ENCODE measurements at places on chromosomes 2 and 18.
A peak's percentile ranks its signal among the peaks of the same experiment; 100 is the strongest.

GRCh38 chr18:63152096-63152495, 167.5 kb downstream of the BCL2 start:
- DNase-seq: no peak

DNA sequence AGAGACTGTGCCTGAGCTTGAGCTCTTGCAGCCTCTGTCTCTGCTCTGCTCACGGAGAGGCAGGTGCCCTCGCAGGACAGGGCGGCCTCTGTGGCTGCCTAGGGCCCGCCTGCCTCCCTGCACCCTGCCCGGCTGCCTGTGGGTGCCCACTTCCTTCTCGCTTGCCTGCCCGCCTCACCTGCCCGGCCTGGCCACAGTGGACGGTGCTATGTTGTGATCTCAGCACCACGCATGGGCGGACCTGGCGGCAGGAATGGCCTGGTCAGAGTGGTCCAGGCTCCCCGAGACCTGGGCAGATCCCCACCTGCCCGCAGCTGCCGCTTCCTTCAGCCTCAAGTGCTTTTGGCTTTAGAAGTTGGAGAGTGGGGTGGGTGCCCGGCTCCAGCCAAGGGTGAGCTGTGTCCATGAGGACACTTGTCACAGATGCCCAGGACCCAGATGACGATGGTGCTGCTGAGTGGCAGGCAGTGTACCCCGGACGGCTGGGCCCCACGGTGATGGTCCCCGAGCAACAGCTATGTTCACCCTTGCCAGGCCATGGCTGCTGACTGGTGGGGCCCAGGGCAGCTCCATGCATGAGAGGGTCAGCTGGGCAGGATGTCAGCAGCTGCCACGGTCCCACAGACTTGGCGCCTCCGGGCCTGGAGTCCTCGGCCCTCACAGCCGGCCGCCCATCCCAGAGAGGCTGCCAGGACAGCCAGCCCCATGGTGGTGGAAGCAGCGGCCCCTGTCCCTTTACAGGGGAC, 25.3 kb downstream of the RTP5 start:
- no peak for DNase-seq

DNA sequence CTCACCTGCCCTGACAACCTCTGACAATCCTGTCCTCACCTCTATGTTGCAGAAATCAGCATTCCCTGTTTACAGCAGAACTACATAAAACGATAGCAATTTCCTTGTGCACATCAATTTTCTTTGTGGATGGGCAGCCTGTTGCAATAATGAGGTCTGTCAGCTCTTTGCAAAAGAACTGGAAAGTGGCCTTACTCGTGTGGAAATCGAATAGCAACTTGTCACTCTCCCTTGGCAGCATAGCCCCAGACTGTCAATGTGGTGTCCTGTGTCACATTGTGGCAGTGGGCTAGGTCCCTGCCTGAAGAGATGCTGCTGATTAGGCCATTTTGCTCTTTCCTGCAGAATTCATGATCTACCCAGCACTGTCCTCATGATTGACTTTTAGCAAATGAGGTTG, 531.9 kb downstream of the CCDC85A start:
- no peak for DNase-seq

DNA sequence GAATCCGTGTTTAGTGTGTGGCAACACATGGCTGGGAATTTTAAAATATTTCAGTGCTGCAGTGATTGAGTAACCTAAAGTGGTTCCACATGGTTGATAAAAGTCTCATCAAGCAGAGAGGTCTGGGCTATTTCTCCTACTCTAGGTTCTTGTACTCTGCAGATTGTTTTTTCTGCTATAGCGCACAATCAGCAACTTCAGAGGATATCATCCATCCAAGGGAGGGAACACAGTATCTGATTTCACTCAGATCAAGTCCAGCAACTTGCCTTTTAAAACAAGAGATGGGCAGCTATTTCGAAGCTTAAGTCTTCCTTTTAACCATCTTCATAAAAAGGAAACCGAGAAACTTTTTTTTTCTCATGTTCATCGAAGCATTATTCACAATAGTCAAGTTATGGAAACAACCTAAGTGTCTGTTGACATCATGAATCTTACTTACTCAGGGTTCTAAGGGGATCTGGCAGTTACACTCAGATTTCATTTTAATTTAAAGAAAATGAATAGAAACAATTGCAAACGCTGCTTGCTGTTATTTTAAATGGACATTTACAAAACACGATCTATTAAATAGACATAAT, 172.7 kb upstream of the TRIB2 start:
- DNase-seq: no peak

DNA sequence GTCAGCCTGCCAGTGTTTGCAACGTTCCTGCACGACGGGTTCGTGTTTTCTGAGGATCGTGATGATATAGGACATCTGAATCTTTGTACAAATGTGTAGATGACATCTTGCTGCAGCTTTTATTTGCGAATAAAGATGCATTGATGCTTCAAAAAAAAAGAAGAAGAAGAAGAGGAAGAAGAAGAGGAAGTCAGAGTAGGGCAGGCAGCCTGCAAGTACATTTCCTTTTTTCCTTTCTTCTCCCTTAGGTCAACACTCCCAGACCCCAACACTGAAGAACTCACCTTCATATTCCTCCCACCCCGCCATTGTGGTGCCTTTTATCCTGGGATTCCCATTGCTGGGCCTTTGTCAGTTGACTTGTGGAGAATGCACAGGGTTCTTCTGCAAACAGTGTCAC, 91.5 kb downstream of the FHOD3 start:
- no peak for DNase-seq

DNA sequence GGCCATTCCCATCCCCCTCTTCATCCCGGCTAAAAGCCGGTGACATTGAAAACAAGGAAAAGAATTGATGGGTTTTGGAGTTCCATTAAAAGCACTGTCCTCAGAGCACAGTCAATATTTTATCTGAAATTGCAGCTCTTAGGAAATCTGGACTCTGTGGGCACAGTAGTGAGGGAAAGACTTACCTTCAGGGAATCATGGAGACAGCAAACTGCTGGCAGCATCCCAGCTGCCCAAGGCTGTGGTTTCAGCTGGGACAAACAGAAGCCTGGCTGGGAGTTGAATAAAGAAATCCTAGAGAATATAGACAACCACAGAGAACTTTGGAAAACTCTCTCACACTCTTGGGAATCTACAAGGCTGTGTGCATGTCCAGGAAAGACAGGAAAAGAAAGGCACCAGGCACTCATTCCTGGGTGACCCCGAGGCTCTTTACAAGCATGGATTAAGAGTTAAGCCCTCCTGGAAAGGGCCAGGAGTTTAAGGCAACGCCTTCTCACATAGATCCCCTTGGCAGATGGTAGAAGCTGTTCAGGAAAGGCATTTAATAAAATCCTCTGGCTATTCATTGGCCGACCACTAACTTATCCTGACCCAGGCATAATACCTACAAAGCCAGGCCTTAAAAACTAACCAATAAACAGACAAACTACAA, 255.1 kb downstream of the MYT1L start:
- no peak for DNase-seq

- no peak for DNase-seq
These were observed 177.9 kb downstream of the NRP2 start for GRCh38 chr2:205860181-205860580.

- DNase-seq: no peak
These were observed 41.0 kb downstream of the CYBRD1 start for GRCh38 chr2:171563301-171563700.

DNA sequence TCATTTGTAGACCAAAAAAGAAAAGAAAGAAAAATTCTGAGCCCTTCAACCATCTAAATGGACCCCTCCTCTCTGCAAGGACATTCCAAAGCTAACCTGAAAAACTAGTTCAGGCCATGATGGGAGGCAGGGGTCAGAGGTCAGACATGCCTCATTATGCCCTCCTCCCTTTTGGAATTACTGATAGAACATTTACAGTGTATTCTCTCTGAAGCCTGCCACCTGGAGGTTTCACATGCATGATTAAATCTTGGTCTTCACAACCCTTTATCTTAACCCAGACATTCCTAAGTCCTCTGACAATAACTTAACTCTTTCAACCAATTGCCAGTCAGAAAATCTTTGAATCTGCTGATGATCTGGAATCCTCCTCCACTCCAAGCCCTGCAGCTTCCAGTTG, 86.0 kb downstream of the SPP2 start:
- DNase-seq: no peak

DNA sequence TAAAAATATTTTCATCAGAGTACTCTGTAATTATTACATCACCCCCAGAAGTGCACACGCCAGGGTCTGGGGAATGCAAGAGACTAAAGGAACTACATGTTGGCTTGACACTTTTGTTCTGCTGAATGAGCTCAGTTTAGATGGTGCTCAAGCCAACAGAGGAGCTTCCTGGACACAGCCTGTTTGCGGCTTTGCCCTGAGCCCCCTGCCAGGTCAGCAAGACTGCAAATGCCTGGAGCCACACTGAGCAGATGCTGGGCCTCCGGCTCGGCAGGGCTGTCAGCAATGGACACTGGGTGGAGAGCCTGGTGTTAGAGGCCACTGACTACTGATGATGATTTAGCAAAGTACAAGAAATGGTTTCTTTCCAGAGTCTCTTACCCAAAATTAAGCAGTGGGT, 31.9 kb downstream of the PTPN18 start:
- no peak for DNase-seq

GRCh38 chr18:50473881-50474280, 86.0 kb upstream of the MAPK4 start:
- no peak for DNase-seq

GRCh38 chr2:119013671-119014070, 71.7 kb downstream of the MARCO start:
- no peak for DNase-seq

- DNase-seq: peak; percentile 93
These were observed at the start of gene DPY30 for GRCh38 chr2:32039447-32040219. Gene DPY30, minus strand, starts transcription at chr2:32039805. Its CDS starts 349 bp downstream, at chr2:32039456.

DNA sequence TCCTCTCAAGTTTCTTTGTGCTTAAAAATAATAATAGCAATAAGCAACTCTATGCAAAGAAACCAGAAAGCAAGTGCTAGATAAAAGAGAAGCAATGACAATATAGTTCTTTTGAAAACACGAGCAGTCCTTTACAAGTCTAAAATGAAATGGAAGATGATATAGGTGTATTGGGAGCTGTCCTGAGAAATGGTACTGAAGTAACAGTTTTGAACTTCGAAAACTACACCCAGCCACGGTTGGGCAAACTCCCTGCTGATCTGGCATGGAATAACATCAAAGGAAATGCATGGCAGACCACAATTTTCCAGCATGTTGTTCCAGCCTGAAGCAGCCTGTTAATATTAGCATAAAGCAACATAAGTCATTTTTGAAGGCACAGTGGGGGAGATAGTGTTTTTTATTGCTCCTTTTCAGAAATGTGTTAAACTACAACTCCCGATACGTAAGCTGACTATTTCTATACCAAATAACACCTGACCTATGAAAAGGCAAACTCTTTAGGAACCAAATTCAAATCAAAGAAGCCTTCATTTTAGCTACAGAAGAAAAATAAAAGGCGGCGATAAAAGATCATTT, 596.1 kb upstream of the KLHL29 start:
- no peak for DNase-seq

GRCh38 chr2:195632856-195633572, 24.0 kb upstream of the SLC39A10 start:
- no peak for DNase-seq

DNA sequence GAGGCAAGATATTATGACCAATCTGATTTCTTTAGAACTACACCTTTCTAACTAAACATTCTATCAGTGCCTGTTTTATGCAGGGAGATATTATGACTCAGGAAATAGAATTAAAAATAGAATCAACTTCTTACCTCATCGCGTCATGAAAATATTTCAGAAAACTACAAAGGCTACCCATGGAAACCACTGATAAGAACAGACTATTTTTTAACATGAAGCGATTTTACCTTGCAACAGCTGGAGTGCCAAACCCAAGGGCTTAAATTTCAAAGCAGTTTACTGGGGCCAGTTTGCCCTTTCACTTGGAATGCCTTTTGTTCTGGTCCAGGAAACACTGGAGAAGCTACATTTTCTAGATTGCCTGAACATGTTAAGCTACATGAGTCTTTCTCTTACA, 304.8 kb upstream of the CCDC68 start:
- DNase-seq: no peak

GRCh38 chr2:3113122-3113521, 264.5 kb downstream of the EIPR1 start:
- no peak for DNase-seq

DNA sequence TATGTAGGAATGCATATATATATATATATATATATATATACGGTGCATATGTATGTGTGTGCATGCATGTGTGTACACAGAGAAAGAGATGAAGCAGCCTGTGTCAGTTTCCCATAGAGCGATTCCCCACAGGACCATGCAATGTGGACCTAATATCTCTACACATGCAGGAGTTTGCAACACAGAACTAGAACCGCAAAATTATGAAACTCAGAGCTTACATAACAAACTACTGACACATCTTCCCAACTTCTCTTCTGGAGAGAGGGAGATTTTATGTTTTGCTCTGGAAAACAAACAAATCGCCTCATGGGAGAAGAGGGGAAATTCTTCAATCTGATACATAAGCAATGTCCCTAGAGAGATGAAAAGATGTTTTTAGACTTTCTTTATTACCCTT, 377.2 kb downstream of the LRATD1 start:
- no peak for DNase-seq

DNA sequence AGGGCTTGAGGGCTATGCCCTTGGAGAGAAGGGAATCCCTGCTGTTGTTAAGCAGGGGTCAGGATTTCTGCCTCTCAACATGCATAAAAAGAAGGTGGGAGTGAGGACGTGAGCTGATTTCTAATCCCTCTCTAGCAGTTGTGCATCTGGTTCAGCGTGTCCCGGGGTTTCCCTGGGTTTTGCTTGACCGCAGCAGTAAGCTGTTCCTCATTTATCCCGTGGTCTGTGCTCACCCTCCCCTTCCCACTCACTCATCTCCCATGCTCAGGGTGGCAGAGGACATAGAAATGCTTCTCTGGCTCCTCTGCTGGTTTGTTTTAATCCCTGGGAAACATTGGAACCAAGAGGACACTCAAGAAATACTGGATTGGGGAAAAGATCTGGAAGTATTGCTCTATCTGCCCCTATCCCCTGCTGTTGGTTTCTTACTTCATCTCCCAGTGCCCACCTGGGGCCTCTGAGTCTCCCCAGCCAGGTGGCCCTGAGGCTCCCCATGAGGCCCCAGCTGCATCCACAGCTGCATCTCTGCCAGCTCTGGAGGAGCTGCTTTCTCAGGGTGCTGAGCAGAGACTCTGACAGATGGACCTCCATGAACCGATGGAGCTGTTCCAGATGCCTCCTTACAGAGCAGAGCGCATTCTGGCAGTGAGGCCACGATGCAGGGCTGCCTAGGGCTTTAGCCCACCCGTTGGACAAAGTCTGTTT, 36.1 kb downstream of the TET3 start:
- DNase-seq: no peak

DNA sequence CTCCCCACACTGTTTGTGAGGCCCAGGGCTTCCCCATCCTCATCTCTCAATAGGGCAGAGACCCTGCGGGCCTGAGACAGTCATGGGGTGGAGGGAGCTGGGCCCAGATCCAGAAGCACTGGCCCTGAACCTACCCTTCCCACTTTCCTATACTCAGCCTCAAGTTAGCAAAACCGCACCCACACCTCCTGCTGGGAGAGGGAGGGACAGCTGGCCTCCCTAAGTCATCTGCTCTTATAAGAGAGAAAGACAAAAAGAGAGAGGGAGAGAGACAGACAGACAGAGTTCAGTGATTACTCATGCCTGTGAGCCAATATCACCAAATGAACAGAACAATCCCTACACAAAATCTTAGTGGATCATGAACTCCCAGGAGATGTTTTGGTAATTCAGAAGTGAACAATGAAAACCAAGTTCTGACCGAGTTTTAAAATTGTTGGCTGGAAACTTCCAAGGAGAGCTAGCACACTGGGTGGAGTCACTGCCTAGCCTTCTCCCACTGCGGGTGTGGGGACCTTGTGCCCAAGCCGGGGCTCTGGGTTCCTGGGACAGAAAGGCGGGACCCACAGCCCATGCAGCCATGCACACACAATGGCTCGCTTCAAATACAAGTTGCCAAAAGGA, 130.5 kb downstream of the PXDN start:
- no peak for DNase-seq

- DNase-seq: no peak
These were observed 32.2 kb upstream of the MCFD2 start for GRCh38 chr2:46947841-46948240.
